Posterior cingulate gyrus (tissue), 11 donors: ENCODE measurements at places on chromosomes 2 and 18.

DNA sequence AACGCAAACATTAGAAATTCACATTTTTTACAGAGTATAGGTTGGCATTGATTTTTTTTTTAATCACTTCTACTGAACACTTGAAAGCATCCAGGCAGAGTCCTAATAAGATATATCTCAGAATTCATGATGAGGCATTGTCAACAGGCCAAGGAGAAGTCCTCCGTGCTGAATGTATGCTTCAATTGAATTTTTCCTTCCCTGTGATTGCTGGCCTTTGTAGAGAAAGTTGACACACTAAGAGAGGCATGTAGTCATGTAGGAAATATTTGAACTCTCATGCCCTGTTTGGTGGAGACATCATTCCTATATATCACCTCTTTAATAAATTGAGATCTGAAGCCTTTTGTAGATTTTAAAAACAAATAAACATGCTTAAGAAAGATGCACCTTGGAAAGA lies 844.9 kb downstream of the CPS1 start:
- no peak for DNase-seq

DNA sequence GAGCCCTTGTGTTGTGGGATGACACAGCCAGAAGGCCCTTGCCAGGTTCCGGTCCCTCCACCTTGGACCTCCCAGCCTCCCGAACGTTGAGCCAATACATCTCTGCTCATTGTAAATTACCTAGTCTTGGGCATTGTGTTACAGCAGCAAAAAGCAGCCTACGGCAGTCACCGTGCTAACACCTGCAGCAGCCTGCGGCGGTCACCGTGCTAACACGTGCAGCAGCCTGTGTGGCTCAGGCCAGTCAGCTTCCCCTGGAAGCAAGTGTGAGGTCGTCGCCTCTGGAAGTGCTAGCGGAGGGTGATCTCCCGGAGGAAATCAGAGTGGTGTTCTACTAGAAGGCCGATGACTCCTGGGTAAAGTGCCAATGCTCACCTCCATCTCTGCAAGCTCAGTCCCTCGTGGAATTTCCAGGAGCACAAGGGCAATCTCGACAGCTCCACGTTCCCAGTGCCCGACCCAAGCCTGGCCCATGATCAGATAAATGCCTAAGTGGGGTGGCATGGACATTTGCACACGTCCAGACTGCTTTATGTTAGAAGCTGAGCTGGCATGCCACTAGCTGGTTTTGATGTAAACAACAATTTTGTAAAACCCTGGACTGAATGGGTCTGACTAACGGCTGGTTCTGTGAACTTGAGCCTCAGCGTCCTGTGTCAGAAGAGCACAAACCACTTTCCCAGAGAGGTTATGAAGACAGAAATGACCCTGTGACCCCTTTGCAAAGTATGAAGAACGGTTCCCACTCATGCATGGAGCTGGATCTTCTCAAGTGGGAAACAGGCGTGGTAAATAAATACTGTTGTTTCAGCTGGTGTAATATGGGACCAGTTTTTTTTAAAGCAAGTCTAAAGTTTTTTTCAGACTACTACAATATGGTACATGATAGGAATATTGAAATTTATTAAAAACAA lies 11.4 kb upstream of the CNDP1 start:
- DNase-seq, result no peak

- DNase-seq, result no peak
Observed at GRCh38 chr18:21129566-21130216, 18.1 kb upstream of the ROCK1 start.

DNA sequence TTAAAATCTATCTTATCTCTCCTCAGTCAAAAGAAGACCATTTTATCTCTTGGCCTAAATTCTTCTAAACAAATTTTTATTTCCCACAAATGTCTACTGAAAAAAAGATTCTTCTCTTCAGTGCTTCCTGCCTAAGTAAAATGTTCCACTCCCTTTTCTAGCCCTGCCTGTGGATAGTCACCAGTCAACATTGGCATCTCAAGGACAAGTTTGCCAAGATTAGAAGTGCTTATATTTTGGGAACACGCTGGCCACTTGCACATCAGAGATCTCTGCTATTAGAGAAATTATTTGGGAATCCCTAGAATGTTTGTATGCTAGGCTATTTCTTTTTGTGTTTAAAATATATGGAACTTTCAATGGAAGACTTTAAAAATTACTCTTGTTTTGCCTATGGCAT lies 758.2 kb upstream of the CDH7 start:
- no peak for DNase-seq

- DNase-seq, result no peak
Observed at GRCh38 chr2:46309052-46309953, 12.1 kb downstream of the EPAS1 start.

DNA sequence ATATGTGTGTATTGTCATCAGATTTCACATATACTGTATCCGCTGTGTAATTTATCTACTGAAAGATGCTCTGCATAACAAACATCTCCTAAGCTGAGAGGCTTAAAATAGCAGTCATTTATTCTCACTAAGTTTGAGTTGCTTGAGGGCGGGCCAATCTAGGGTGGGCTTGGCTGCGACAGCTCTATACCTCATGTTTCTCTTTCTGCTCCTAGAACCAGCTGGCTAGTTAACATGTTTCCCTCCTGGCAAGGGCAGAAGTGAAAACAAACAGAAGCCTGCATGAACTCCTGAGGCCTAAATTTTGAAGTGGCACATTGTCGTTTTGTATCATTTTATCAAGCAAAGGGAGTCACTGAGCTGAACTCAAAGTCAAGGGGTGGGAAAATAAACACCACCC lies 585.0 kb upstream of the VRK2 start:
- no peak for DNase-seq

DNA sequence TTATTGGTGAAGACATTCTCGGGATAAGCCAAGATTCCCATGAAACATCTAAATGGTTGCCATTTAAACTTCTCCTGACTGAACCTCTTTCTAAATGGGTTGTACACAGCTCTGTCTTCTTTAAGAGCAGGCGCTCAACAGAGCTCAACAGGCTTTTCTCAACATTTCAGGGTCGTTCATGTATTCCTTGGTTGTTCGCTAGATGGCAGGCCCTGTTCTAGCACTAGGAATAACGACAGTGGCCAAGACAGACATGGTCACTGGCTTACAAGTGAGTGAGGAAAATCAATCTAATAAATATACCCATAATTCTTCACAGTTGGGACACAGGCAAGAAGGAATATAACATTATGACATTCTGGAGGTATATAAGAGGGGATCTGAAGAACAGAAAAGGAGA lies 154.5 kb downstream of the SMAD2 start:
- DNase-seq, result no peak

DNA sequence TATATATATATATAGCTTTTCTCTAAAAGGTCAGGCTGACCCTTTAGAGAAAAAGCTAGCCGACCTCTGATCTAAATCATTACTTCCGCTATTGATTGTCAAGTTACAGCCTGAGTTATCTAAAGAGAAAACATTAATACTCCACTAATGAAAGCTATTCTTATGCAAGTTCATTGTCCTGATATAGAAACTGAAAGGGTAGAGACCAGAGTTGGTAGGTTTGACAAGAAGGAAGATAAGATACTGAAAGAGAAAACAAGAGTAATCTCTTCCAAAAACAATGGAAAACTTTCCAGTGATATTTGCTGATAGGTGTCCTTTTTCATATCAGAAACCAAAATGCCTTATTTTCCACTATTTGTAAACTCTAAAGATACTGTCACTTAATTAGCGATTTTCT lies 62.8 kb upstream of the SLC39A10 start:
- no peak for DNase-seq

DNA sequence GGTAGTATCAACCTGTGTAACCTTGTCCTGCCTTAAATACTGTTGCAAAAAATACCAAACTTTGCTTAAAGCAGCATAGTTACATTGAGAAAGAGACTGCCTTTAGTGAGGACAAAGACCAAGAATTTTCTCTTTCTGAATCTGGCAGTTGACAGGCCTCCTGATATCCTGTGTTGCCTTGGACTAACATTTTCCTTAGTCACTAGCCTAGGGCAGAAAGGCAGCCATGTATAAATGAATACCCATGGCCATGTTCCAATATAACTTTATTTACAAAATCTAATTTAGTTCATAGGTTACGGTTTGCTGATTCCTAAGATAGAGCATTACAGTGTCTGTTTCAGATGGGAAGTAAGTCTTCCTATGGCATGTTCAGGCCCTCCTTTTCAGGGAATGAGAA lies 895.4 kb downstream of the CNTNAP5 start:
- no peak for DNase-seq

DNA sequence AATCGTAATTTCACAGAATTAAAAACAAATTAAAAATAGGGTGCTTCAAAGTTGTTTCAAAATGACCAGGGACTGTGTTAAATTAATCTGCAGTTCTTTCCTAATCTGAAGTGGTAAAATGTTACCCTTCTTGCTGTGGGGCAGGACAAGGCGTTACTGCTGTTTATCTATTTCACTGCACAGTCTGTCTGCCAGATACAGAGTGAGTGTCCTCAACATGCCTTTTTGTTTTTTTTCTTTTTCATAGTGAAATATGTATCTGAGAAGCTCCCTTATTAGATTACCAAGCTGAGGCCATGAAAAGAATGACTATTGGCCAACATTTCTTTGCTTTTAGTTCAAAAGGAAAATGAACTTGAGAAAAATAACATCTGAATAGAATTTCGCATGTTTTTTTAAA lies 38.0 kb downstream of the KCTD1 start:
- no peak for DNase-seq

DNA sequence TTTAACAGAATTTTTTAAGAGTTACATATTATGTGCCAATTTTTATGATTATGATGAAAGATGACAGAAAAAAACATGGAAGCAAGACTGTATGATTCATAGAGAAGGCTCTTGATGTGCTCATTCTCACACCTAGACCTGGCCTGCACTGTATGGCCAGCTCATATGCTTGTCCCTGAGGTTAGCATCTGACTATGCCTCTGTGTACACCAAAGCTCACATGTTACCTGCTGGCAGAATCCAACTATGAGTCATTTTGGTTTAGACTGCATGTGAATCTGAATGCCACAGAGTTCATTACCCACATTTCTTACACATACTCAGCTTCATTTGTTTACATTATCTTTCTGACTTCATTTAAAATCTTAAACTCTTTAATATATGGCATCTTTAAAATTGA lies 139.0 kb downstream of the DSC3 start:
- DNase-seq, result no peak

DNA sequence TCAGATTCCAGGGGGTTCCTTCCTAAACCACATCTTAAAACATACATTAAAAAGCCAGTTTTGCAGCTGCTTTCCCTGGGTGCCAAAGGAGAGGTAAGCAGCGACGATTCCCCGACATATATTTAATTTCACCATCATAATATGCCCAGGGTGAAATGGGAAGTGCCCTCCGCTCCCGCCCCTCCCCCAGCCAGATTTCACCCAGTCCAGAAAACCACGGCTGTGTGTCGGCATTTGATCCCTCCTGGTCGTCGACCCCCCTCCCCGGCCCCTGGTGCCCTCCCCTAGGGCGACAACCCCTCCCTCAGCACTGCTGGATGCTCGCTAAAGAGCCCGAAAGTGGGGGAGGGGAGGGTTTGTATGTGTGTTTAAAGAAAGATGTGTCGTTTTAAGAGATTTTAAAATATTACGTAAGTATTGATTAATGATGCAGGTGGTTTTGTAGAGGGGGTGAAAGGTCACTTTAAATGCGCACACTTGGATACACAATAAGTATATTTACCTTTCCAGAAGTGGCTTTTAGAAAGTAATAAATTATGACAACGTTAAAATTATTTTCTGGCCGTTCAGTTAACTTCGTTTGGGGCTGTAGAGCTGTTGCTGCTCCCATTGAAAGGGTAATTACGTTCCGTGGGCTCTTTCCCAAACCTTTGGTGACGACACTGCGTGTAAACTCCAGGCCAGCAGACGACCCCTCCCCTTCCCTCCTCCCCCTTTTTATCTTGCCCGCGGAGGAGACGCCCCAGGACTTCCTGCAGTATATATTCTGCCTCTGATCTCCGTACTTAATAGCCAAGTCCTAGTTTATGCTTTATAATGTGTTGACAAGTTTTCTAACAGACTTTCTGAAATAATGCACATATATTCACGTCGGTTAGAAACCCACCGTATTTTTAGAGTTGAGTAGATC lies 3.4 kb upstream of the BCL11A start:
- no peak for DNase-seq
